ENCODE measurements at places on chromosomes 6 and 20. TPM values are rescaled to one million over a fixed set of nuclear protein-coding genes. Genes with fewer than 3 reads are reported as not detected.

DNA sequence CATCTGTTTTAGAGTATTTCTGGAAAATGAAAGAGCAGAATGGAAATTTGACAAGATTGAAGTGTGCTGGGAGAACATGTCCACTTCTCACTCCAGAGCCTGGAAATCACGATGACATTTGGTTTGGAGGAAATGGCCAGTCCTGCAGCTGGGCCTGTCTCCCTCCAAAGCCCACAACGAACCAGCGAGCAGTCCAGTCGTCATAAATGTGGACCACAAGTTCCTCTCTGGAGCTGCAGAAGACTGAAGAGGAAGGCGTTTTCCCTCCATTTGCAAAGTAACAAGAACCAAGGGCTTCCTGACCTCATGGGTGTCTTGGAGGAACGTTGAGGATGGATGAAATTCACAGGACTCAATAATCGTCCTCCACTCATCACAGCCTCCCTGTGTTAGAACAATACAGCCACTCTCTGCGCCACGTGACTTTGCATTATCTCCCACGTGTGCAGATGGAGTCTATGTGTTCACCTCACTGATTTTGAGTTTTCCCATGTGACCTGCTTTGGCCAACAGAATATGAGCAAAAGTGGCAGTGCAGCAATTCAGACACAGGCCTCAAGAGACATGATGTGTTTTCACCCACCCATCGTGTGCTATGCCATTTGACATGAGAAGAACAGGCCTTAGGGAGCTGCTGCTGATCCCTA is 9.1 kb upstream of the SPATS1 start:
- DNase-seq = no peak
- H3K36me3 ChIP-seq = no peaks in the 10 kb centered on the region
- no peaks in the 10 kb centered on the region for H3K4me1 ChIP-seq

GRCh38 chr20:64168381-64169090 is 4.3 kb downstream of the MYT1 start:
- DNase-seq = no peak
- no peak overlapping the region for H3K4me3 ChIP-seq
- H3K27me3 ChIP-seq = peaks cover 94% of the 10 kb centered on the region
- H3K36me3 ChIP-seq = no peaks in the 10 kb centered on the region
- no peak overlapping the region for H3K27ac ChIP-seq

The TMEM217 gene
- not detected for total RNA-seq

DNA sequence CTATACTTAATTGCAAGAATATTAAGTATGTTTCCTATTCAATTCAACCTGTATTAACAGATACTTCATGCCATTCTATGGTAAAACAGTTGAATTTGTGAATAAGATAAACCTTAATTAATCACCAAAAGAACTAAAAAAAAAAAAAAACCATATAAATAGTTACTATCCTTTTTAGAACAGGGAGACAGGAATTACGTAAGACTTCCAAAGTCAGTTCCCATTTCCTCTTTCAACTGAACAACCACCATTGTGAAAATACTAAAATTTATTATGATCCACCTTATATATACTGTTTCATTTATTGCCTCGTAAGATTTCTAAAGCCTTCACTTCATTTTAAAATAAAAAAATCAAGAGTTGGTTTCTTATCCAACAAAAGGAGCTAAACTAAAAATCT is 9.4 kb downstream of the CCNC start:
- peaks cover 20% of the 10 kb centered on the region for H3K36me3 ChIP-seq
- no peaks in the 10 kb centered on the region for H3K27me3 ChIP-seq
- peaks cover 23% of the 10 kb centered on the region for H3K4me1 ChIP-seq
- no peak overlapping the region for H3K4me3 ChIP-seq
- no peak for DNase-seq
- H3K27ac ChIP-seq = no peak overlapping the region

- H3K27ac ChIP-seq = no peak overlapping the region
- no peaks in the 10 kb centered on the region for H3K36me3 ChIP-seq
- DNase-seq = no peak
- peaks cover 30% of the 10 kb centered on the region for H3K4me1 ChIP-seq
- no peaks in the 10 kb centered on the region for H3K27me3 ChIP-seq
- H3K4me3 ChIP-seq = no peak overlapping the region
These were observed 186.7 kb upstream of the PDE10A start for GRCh38 chr6:165849534-165850430.

The CDYL gene
- 25.2 TPM for total RNA-seq

DNA sequence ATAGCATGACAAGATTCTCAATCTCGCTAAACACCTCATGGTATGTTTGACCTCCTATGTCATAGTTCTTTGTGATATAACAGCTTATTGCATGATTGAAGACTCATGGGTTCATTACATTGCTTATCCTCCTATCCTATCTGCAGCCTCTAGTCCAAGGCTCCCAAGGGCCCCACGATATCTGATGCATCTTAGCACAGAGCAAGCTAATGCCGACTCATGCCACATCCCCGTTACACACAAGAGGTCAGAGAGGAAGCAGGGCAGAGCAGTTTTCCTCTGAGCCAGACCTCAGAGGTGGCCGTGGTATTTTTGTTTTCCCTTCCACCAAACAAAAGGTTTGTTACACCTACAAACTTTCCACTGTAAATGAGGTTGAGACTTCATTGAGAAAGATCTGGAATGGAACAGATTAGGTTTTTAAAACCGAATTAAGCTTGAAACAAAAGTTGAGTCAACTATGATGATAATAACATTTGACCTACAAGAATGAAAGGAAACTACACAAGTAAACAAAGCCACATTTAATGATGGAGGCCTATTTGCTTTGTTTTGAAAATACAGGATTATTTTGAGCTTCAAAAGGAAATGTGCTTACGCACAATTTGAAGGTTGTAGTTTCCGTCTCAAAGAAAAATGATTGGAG is 133.9 kb upstream of the MYLIP start:
- no peaks in the 10 kb centered on the region for H3K27me3 ChIP-seq
- no peak overlapping the region for H3K27ac ChIP-seq

Data from stomach (tissue), 19 donors.